ENCODE measurements at places on chromosomes 2 and 18. TPM values are rescaled to one million over a fixed set of nuclear protein-coding genes. Genes with fewer than 3 reads are reported as not detected.
A peak's percentile ranks its signal among the peaks of the same experiment; 100 is the strongest.

Gene PHOSPHO2
- 5.1 TPM for polyA plus RNA-seq

Gene ANKRD36
- 14.2 TPM for polyA plus RNA-seq

Gene PPP1R1C
- polyA plus RNA-seq = 2.4 TPM

Gene INHBB
- polyA plus RNA-seq = 0.27 TPM

Gene MYL1
- 1.1 TPM for polyA plus RNA-seq

DNA sequence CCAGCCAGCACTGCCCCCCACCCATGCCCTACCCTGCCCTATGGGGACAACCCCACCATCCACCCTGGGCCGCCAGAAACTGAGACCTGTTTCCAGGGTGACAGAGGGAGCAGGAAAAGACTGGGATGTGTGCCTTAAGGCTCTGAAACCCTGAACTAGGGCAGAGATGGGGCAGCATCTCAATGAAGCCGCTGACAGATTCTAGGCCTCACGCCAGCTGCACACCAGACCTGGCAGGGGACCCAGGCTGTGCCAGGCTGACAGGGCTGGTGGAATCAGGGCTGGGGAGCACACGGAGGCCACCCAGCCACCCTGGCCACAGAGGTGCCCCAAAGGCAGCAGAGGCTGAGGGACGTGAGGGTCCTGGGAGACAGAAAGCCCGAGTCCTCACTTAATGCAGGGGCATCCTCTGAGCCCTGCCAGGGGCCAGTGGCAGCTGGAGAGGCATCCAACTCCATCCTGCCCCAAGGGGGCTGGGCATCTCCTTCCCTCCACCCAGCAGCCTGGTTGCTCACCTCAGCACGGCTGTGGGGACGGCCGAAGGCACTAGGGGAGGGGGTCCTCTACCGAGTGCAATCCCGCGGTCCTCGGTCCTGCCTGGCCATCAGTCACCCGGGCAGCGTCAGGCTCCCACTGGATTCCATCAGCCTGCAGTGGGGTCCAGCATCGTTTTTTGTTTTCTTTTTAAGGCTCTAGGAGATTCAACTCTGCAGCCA, 169.2 kb downstream of the ZFP36L2 start:
- DNase-seq = no peak

DNA sequence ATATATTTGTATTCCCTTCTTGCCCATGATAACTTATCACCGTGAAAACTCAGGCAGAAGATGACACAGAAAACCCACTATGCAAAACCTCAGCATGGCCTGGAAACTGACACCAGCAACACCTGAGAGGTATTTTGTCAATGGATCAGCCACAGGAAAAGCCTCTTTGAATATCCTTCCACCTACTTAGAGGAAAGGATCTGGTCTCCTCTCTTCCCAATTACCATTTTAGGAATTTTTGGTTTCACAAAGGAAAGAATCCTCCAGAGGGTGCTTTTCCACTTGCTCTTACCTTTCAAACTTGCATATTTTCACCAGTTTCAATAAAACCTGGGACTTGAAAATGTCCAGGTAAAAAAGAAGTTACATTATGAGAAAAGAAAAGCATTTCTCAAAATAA, 20.0 kb upstream of the MEIS1 start:
- DNase-seq = no peak

- no peak for DNase-seq
Observed at GRCh38 chr2:240464514-240465241, 29.2 kb downstream of the GPC1 start.

GRCh38 chr18:10524507-10525370, 1.1 kb upstream of the NAPG start:
- DNase-seq = peak; percentile 12

DNA sequence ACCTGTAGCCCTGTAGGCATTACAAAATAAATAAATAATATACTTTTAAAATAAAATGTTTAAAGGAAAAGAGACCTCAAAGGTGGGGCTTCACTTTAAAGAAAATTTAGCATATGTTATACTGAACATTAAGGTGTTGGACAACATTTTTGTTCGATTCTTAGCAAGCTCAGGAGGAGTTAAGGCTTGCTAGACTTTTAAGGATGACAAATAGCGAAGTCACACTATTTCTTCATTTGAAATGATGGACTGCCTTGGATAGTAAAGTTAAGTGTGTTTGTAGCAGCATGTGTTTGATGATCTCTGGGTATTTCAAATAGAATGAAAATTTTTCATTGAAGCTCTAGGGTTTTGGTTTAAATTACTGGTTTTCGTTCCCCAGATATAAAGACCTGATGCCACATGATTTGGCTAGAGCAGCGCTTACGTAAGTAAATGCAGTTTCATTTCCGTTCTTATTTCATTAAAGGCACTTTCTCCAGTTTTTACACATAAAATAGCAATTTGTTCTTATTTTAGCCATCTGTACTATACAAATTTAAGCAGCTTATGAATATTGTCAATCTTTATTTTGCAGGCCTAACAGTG, 24.9 kb downstream of the HADHB start:
- DNase-seq = no peak

- DNase-seq = no peak
Observed at GRCh38 chr2:172674034-172674967, 61.3 kb upstream of the RAPGEF4 start.

DNA sequence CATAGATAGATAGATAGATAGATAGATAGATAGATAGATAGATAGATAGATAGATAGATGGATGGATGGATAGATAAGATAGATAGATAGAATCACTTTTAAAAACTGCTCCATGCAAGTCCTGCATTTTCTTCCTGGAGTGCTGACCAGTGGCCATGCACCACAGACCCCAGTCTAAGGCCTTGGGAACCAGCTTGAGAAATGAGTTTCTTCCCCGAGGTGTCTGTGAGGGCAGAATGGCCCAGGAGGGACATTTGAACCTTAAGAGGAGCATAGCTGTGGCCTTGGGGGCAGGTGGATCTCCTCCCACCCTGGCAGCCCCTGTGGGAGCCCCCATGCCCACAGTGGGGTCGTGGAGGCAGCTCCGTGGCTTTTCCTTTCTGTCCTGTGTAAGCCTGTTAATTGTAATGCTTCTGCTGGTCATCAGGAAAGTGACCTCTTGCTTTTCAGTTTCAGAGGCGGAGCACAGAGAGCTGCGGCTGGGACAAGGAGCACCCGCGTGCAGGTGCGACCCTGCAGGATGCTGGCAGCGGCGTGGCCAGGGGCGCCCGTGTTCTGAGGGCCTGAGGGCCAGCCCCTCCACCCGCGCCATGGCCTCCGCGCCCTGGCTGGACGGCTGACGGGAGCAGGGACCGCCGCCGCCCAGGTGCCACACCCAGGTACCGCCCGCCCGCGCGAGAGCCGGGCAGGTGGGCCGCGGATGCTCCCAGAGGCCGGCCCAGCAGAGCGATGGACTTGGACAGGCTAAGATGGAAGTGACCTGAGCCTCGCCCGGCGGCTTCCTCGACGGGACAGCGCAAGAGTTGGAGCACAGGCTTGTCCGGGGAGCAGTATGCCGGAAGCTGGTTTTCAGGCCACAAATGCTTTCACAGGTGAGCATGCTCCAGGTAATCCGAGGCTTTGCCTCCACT, 168.6 kb downstream of the LDLRAD4 start:
- no peak for DNase-seq

DNA sequence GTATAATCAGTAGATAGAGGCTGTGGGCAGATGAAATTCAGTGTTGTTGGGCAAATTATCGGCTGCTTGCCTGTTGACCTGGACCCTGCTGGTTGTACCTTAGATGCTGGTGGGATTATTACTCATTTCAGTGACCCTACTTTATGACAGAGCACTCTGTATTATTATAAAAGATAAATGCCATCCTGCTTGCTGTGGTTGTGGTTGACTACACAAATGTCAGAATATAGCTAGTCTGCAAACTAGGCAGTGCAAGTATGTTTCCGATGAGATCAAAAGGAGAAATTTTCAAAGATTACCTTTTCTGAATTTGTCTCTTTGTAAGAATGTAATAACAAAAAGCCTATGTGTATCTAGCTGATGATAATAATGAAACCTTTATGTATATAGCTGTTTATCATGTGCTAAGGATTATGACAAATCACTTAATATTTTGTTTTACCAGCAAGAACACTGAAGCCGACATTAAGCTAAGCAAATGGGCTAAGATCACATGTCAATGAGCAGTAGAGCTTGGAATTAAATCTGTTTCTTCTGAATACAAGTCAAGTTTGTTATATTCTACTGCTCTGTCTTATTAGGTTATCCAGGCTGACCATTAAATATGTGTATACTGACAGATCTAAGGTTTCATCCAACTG, 219.2 kb downstream of the CAMKMT start:
- DNase-seq = no peak

DNA sequence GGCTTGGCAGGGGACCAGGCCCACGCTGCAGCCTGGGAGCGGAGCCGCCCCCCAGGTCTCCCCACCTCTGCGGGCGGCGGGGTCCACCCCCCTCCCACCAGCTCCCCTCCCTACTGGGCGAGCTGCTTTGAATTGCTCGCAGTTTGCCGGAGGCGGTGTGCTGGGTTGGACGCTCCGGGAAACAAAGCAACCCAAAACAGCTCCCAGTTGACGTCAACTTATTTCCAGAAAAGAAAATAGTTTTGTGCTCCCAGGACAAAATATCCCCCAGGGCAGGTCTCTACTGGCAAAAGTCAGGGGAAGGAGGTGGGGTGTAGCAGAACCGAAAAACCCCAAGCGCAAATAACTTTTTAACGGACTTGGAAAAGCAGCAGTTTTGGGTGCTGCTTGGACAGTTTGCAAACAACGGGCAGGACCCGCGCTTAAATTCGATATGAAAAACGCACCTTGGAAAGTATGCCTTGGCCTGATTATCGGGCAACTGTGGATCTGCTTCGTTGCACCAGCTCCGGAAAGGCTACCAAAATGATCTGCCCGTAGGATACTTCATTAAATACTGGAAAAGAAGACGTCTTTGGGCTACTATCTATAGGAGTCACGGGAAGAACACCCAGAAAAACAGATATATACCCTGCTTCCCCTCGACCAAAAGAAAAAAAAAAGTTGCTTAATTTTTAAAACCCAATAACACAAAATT, 2.8 kb upstream of the KCTD1 start:
- no peak for DNase-seq

DNA sequence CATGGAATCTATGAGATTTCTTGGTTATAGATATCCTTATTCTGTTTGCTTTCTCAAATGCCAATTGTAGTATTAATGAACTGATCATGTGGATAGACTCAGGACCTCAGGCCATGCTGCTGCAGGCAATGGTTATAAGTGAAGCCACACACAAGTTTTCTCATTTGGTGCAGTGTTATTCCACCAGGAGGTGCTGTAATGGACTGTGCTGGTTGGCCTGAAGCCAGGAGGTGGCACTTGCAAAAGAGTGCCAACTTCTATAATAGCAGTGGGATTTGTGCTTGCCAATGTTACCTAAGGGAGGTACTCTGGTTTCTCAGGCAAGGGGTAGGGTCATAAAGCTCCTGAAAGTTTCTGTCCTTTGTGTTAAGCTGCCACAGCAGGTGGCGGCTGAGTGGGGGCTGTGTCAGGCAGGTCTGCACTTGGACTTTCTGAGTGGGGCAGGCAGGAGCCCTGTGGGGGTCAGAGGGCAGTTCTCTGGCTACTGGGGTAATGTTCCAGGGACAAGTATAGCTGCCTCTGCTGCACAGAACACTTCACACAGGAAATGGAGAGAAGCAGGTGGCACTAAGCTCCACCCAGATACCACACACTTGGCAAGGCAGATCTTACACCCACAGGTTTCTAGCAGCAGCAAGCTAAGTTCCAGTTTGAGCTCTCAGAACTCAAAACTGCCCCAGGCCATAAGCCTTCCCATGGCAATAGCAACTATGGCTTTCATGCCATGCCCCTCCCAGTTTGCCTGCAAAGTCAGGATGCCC, 352.6 kb upstream of the CWC22 start:
- peak; percentile 5 for DNase-seq

DNA sequence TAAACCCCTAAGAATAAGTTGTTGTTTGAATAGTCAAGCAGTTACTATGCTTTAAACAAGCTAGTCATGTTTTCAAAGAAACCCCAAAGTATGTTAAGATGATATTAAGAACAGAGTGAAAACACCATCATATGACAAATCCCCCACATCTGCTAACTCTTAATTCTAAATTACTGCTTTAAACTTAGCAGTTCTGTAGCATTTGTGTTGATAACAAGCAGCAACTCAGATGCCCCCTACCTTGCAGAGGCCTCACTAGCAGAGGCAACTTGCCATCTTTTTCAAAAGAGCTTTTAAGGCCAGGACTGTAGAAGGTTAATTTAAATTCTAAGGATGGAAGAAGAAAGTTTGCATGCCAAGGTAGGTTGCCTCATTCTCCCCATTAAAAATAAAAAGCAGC, 376.2 kb downstream of the SETBP1 start:
- no peak for DNase-seq

GRCh38 chr2:162480067-162480466, 136.1 kb downstream of the GCA start:
- no peak for DNase-seq

DNA sequence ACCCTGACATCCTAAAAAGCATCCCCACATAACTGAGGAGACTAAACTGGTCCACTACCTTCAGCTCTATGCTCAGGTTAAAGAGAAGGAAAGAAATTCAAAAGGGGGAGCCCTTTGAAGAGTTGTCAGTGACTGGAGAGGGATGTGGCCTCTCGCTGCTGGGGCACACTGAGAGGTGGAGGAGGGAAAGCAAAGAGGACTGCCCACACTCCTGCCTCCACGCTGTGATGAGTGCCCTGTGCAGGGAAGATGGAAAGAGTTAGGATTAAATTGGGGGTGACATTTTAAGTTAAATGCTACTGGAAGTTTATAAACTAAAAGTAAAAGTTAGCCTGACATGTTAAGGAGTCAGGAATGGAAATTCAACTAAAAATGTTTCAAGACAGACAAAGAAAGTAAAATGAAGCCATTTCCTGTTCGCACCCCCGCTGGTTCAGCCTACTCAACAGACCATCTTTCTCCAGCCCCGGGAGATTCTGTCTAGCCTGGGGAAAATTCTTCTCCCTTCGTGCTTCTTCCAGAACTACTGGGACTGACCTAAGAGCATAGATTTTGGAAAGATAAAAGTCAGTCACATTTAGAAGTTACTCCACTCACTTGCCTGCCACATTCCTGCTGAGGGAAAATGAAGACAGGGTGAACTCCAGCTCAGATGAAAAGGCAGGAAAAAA, 17.8 kb upstream of the INO80C start:
- DNase-seq = no peak

GRCh38 chr2:54419855-54420523, 36.1 kb upstream of the SPTBN1 start:
- DNase-seq = no peak

DNA sequence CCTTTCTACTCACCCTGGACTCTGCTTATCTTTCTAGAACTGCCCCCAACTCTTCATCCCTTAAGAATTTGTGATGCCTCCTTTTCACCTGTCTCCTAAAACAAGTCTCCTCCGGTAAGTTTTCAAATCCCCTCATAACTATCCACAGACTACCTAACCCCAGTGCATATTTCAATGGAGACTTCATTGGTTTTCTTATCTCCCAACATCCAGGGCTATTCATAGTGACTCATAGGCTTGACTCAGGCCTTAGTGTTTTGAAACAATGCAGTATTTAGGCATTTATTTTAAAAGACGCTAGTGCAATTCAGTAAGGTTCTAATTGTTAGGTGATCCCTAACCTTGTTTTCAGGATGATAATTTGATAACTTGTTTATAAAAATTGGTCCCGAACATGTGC, 399.2 kb downstream of the CPS1 start:
- DNase-seq = no peak

Data from small intestine (tissue), 16 donors.